ENCODE measurements at places on chromosomes 1 and 21.

DNA sequence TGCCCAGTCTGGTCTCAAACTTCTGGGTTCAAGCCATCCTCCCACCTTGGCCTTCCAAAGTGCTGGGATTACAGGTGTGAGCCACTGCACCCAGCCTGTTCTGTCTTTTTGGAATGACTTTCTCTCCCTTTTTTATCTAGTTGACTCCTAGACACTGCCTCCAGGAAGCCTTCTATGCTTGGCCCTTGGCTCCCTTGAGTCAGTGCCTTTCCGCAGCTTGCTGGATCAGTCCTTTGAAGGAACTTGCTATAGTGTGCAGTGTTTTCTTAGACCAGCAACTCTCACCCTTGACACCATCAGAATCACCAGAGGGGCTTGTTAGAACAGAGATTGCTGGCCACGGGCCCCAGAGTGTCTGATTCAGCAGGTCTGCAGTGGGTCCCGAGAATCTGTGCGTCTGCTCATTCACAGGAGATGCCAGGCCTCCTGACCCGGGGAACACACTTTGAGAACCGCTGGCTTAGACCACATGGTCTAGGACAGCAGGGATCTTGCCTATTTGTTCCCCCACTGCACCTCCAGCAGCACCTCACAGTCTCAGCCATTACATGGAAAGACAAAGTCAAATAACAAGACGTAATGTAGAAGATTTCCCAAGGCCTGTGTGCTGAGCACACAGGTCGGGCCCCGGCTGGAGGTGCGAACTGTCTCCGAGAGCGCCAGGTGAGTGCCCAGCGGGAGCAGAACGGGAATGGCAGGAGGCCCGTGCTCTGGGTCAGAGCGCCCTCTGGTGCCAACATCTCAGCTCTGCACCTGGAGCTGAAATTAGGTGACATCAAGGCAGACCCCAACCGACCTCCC is 27.4 kb upstream of the CTPS1 start:
- DNase-seq, result peak; percentile 27

GRCh38 chr21:26686278-26686677 is 113.2 kb upstream of the CYYR1 start:
- DNase-seq, result no peak

- no peak for DNase-seq
These were observed 1.4 kb upstream of the OR2L3 start for GRCh38 chr1:248045209-248045608.

DNA sequence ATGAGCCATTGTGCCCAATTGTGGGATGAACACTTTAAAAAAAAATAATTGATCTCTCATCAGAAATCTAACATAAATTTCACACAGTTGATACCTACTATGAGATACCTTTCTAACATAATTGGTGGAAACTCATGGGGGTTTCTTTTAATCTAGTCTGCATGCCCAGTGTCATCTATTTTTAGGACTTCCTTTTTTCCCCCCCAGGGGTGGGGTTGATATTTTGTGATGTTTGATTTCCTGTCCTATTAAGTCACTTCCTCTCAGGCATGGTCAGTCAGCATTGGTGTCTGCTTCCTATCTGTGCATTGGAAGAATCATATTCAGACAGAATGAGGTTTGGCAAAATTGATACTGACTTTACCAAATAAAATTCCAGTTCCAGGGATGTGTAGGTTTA is 21.5 kb downstream of the NFYC start:
- no peak for DNase-seq

DNA sequence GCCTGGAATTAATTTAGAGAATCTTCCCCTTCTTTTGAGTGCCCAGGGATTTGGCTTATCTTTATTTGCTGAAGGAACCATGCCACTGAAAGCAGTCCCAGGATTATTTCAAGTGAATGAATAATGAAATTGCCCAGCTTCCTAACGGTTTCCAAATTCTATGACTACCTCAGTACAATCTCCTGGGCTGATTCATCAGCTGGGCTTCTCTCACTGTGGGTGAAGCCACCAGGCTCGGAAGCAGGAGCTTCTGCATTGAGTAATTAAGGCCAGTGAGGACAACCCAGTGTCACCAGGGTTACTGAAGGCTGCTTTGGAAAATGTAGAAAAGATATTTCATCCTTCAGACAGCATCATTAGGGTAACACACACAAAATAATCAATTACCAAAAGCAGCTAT is 169.8 kb downstream of the DAB1 start:
- no peak for DNase-seq

DNA sequence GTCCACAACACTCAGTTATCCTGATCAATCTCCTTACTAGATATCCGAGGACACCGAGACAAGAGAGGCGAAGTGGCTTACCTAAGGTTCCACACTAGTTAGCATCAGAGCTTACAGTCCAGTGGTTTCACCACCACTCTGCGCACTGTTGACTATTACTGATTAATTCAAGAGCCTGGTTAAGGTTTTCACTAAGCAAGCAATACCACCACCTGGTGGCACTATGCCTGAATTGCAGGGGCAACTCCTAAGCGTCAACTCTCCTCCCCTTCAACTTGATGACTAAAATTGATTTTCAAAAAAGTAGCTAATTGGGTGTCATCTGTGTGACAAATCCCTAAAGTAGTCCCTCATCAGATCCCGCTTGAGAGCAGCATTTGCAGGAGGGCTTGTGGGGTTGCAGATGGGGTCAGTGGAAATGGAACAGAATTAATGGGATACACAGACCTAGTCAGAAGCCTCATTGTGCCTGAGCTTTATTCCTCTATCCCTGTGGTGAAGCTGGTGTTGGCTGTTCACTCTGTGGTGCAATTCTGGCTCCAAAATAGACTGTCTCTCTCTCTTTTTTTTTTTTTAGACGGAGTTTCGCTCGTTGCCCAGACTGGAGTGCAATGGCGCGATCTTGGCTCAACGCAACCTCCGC is 9.1 kb downstream of the TTC22 start:
- peak; percentile 43 for DNase-seq

GRCh38 chr1:15426492-15427279 is 11.6 kb upstream of the CTRC start:
- DNase-seq, result no peak

GRCh38 chr1:220791285-220791684 is 4.6 kb downstream of the MTARC1 start:
- DNase-seq, result no peak

- no peak for DNase-seq
These were observed 28.1 kb downstream of the VANGL1 start for GRCh38 chr1:115669886-115670285.
